ENCODE measurements at places on chromosomes 1 and 21. TPM values are rescaled to one million over a fixed set of nuclear protein-coding genes. Genes with fewer than 3 reads are reported as not detected.

SRGAP2 gene
- 7.7 TPM for polyA plus RNA-seq

ATAD3C gene
- polyA plus RNA-seq = 4.8 TPM

NGF gene
- polyA plus RNA-seq = 1.5 TPM

ECM1 gene
- polyA plus RNA-seq = 22.5 TPM

PSMB2 gene
- polyA plus RNA-seq = 46.9 TPM

CD101 gene
- polyA plus RNA-seq = 0.29 TPM

TIE1 gene
- polyA plus RNA-seq = 7.3 TPM

IGSF9 gene
- 21.3 TPM for polyA plus RNA-seq

OR2L5 gene
- not detected for polyA plus RNA-seq

RNF186 gene
- polyA plus RNA-seq = 0.23 TPM

CELA2B gene
- polyA plus RNA-seq = not detected

C4BPB gene
- 399 TPM for polyA plus RNA-seq

SMCP gene
- not detected for polyA plus RNA-seq

FAM72C gene
- polyA plus RNA-seq = 0.32 TPM

C8A gene
- polyA plus RNA-seq = 363 TPM

CFAP74 gene
- polyA plus RNA-seq = not detected

C1orf94 gene
- not detected for polyA plus RNA-seq

ARL8A gene
- polyA plus RNA-seq = 18.5 TPM

GNG12 gene
- 17.7 TPM for polyA plus RNA-seq

PDZK1 gene
- 79.2 TPM for polyA plus RNA-seq

LRRN2 gene
- 0.13 TPM for polyA plus RNA-seq

COPA gene
- 46.8 TPM for polyA plus RNA-seq
